ENCODE measurements at places on chromosomes 7 and 10. TPM values are rescaled to one million over a fixed set of nuclear protein-coding genes. Genes with fewer than 3 reads are reported as not detected.

TMEM209 gene
- polyA plus RNA-seq = 15.5 TPM

SNX10 gene
- not detected for polyA plus RNA-seq

SNX8 gene
- 36.9 TPM for polyA plus RNA-seq

HABP2 gene
- not detected for polyA plus RNA-seq

Data from BJ (cell line).